ENCODE measurements at places on chromosomes 2 and 18. TPM values are rescaled to one million over a fixed set of nuclear protein-coding genes. Genes with fewer than 3 reads are reported as not detected.

The LYG2 gene
- 0.44 TPM for polyA plus RNA-seq

The PTPN18 gene
- 25.6 TPM for polyA plus RNA-seq

The PRKAG3 gene
- polyA plus RNA-seq = not detected

- no peak for DNase-seq
Observed at GRCh38 chr2:21924640-21925285, 801.0 kb downstream of the TDRD15 start.

DNA sequence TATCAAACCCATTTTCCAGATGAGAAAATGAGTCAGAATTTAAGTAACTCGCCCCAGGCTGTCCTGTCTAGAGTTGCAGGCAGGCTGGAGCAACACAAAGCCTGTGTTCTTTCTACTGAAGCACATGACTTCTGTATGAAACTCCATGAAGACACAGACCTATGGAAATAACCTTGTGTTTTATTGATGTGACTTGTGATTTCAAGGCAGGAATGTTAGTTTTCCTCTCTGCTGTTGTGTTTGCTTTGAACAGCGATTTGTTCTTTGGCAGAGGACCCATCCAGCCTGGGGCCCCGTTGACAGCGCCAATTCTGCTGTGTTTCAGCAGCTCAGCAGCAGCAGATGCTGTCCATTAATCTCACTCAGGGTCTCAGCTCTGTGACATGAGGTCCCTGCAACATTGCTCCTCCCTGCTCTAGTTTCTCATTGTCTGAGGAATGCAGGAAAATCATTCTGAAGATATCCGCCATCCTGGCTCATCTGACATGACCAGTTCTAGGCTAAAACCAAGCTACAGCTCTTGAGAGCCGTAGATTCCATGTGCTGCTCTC is 344.3 kb upstream of the RAB12 start:
- peak; percentile 28 for DNase-seq

DNA sequence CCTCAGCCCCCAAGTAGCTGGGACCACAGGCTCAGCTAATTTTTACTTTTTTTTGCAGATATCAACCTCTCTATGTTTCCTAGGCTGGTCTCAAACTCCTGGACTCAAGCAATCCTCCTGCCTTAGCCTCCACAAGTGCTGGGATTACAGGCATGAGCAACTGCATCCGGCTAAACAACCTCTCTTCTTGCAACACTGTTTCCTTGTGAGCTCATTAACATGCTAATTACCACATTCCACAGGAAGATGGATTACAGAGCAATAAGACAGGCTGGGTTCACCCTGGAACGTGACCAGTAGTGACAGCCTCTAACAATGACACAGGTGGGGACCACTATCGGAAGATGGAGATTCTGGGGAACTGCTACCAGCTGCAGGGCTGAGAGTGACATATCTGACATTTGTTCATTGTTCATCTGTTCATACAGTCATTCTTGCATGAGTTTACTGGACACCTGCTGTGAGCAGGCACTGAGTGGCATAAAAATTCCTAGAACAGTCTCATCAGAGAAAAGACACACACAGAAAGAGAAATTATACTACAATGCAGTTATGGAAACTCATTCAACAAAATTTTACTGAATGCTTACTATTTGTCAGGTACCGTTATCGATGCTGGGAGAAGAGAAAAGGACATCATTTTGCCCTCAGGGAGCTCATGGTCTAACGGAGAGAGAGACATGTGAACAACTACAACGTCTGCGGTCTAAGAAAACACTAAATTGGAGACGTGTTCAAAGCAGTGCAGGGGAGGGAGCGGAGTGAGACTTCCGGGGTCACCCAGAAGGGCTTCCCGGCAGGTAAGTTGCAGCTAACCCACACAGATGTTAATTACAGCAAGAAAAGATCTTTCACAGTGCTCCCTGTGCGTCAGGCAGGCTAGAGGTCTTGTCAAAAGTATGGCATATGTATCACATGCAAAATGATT is 37.6 kb downstream of the PROC start:
- no peak for DNase-seq

- DNase-seq = no peak
Observed at GRCh38 chr2:95391641-95392310, 10.7 kb upstream of the FAHD2A start.

All from left renal cortex interstitium (tissue), 4 donors.